ENCODE measurements at places on chromosomes 7 and 10.

GRCh38 chr7:105173586-105173985, 159.6 kb downstream of the KMT2E start:
- no peak for DNase-seq
- no peak overlapping the region for H3K4me3 ChIP-seq
- no peaks in the 10 kb centered on the region for H3K27me3 ChIP-seq
- no peak overlapping the region for H3K27ac ChIP-seq

DNA sequence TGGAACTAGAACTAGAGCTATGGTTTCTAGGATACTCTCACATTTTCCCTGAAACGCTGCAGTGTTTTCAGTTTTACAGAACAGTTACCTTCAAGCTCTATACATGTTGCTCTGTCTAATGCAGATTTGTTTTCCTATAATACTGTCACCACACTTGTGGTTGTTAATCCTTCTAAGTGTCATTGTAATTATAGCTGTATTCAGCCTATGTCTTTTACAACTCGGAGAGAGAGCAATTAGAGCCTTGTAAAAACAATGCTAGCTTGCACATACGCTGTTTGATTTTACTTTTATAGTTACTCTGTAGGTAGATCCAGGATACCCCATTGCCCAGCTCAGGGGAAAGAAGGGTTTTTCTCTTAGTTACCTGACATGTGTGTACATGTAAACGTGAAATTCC, 55.1 kb downstream of the ATOH7 start:
- H3K4me3 ChIP-seq: no peak overlapping the region
- no peaks in the 10 kb centered on the region for H3K36me3 ChIP-seq
- H3K27me3 ChIP-seq: no peaks in the 10 kb centered on the region
- H3K27ac ChIP-seq: no peak overlapping the region

- DNase-seq: peak; percentile 92
- no peaks in the 10 kb centered on the region for H3K27me3 ChIP-seq
- H3K36me3 ChIP-seq: no peaks in the 10 kb centered on the region
- no peaks in the 10 kb centered on the region for H3K4me1 ChIP-seq
- no peak overlapping the region for H3K4me3 ChIP-seq
These were observed 250.9 kb downstream of the TWIST1 start for GRCh38 chr7:18866359-18867036.

DNA sequence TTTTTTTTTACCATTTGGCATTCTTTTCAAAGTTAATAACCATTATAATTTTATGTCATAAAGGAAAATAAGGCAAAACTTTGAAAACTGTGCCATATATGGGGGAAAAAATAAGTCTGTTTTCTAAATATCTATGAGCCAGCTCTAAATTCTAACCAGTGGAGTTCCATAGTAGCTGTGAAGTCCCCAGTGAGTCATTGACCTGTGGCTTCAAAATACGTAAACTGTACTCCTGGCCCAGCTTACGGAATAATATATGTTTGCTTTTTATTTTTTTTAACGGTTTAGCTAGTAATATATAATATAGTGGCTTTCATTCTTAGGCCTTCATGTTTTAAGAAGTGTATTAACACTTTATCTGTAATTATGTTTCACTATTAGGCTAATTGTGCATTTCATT, 20.5 kb downstream of the ZRANB1 start:
- H3K27ac ChIP-seq: no peak overlapping the region
- no peak for DNase-seq
- peaks cover 3% of the 10 kb centered on the region for H3K4me1 ChIP-seq
- no peaks in the 10 kb centered on the region for H3K27me3 ChIP-seq

DNA sequence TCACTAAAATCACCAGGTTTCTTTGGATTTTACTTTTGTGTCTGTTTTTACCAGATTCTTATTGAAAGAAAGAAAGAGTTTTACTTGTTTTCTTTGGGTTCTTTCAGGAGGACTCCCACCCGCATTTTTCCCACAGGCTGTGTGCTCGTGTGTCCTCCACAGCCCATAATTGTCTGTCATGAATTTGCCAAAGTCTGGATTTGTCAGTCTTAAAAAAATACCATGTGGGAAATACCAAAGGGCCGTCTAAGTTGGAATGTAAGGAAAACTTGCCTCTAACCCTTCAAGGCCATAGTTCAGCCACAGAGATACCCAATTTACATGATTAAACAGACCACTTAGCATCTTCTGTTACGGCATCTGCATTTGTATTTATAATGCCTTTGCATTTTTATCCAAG, 41.3 kb upstream of the INHBA start:
- H3K4me3 ChIP-seq: no peak overlapping the region
- no peaks in the 10 kb centered on the region for H3K27me3 ChIP-seq
- no peak for DNase-seq
- no peaks in the 10 kb centered on the region for H3K36me3 ChIP-seq
- H3K27ac ChIP-seq: no peak overlapping the region

DNA sequence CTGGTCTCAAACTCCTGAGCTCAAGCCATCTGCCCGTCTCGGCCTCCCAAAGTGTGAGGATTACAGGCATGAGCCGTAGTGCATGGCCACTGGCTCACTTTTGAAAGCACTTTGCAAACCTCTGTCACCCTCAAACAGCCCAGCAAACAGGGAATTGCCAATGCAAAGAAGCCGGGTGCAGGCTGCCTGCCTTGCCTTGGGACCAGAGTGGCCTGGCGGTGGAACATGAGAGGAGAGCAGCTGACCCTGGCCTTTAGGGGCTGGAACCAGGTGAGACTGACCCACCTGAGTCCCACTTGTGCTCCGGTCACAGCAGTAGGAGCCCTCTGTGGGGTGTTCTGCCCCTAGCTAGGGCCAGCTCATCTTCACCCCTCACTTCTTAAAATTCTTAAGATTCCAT, 237.1 kb upstream of the GALNT17 start:
- no peak overlapping the region for H3K27ac ChIP-seq
- H3K27me3 ChIP-seq: no peaks in the 10 kb centered on the region
- no peak for DNase-seq
- H3K36me3 ChIP-seq: no peaks in the 10 kb centered on the region

DNA sequence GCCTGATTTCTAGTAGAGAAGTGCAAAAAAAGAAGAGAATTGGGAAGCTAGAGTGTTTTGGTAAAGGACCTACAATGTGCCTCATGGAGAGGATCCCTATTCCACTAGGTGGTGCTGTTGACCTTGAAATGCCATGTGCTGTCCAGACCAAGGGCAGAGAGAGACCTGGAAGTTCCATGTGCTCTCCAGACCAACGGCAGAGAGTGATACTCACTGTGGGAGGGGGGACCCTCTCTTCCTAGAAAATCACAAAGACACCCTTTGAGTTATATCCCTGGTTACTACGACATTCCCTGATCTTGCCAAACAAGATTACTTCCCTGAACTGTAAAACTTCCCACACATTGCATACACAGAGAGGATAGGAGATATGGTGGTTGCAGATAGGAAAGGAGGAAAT, 212.7 kb upstream of the ZNF804B start:
- no peak overlapping the region for H3K27ac ChIP-seq
- H3K27me3 ChIP-seq: no peaks in the 10 kb centered on the region
- H3K36me3 ChIP-seq: no peaks in the 10 kb centered on the region
- no peak for DNase-seq

- H3K4me3 ChIP-seq: no peak overlapping the region
- H3K27ac ChIP-seq: no peak overlapping the region
- no peaks in the 10 kb centered on the region for H3K4me1 ChIP-seq
- no peaks in the 10 kb centered on the region for H3K27me3 ChIP-seq
These were observed 447.3 kb upstream of the NRP1 start for GRCh38 chr10:33781606-33782395.

DNA sequence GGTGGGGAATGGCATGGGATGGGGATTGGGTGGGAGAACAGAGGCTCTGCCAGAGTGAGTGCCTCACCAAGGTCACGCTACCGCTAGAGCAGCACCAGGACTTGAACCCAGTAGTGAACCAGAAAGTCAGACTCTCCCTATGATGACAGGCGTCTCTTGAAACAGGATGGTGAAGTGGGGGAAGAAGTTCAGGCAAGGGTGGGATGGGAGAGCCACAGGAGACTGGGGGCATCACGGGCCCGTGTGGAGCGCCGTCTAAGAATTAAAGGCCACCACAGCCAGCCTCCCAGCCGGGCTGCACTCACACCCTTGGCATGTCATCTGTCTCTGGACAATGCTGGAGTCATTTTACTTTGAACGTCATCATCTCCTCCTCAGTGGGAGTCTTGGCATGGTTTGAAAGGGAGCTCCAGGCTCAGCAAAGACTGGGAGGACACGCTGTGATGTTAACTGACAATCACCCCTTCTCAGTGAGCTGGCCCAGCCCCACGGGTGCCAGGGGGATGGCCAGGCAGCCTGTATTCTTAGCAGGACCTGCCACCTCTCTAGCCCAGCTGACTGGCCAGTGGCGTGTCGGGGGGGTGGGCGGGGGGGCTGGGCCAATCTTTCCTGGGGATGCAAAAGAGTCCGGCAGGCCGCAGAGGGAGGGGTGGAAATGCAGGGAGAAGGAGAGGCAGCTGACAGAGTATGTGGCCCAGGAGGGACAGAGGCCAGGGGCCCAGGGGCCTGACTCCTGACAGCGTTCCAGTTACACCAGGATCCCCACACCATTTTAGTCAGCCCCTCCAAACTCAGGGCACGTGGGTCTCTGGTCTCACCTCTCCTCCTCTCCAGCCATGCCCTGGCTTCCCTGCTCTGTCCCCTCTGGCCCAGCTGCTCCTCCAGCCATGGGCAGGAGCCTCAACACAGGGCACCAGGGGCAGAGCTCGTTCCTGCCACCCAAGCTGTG, 96.2 kb downstream of the VOPP1 start:
- no peaks in the 10 kb centered on the region for H3K4me1 ChIP-seq
- no peak overlapping the region for H3K4me3 ChIP-seq
- DNase-seq: no peak
- H3K27me3 ChIP-seq: no peaks in the 10 kb centered on the region
- no peak overlapping the region for H3K27ac ChIP-seq

DNA sequence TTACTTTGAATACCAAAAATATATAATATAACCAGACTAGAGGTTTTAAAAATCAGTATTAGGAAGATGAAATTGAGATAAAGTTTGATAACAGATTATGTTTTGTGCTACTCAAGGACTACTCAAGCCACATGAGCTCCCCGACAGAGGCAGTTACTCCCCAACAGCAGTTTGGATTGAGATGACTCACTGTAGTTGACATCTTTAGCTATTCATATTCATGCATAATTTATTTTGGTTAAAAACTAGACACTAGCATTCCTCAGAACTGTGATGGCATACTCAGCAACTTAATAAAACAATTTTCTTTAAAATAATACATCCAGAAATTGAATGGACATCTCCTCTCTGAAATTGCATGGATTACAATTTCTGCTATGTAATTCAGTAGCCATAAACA, 19.6 kb downstream of the PCLO start:
- no peaks in the 10 kb centered on the region for H3K4me1 ChIP-seq
- no peak overlapping the region for H3K27ac ChIP-seq
- no peaks in the 10 kb centered on the region for H3K27me3 ChIP-seq

GRCh38 chr10:77079592-77080300, 557.9 kb downstream of the KCNMA1 start:
- no peaks in the 10 kb centered on the region for H3K27me3 ChIP-seq
- DNase-seq: no peak
- peaks cover 29% of the 10 kb centered on the region for H3K36me3 ChIP-seq
- no peak overlapping the region for H3K27ac ChIP-seq

DNA sequence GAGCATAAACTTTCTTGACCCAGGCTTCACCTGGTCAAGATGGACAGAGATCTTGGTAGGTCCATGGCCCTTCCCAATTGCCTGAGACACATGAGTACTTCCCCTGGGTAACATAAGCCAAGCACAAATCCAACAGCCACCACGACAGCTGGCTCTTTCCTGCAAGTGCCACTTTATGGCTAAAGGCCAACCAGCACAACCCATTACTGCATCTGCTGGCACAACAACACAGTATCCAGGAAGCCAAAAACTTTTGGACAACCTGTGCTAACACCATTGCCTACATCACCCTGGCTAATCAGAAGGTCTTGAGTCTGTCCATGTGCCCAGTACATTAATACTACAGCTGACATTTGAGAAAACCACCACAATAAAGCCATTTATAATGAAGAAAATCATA, 548.0 kb upstream of the SEMA3D start:
- H3K27me3 ChIP-seq: no peaks in the 10 kb centered on the region
- DNase-seq: no peak
- H3K27ac ChIP-seq: no peak overlapping the region

GRCh38 chr10:6109444-6109775, 20.6 kb downstream of the RBM17 start:
- no peak overlapping the region for H3K27ac ChIP-seq
- H3K27me3 ChIP-seq: no peaks in the 10 kb centered on the region
- DNase-seq: no peak
- no peak overlapping the region for H3K4me3 ChIP-seq
- H3K36me3 ChIP-seq: peaks cover 76% of the 10 kb centered on the region

DNA sequence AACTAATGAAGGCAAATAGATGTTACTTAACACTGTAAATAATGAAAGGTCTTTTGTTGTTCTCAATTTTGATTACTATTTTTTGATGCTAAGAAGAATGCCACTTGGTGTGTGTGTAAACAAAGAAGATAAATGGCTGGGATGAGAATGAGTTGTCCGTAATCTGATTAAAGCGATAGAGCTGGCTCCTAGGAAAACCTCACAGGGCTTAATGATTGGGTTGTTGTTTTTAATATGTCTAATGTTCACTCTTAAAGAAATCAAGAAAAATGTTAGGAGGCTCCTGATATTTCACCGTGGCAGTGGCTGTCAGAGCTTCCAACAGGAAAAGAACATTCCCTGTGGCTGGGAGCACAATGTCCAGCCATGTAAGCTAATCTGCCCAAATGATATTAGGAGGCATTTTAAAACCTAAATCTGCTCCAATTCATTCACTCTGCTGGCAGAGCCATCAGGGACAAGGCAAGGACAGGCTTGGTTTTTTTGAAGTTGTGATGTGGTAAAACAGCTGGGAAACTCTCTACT, 243.9 kb downstream of the SNX10 start:
- H3K4me3 ChIP-seq: no peak overlapping the region
- no peak for DNase-seq
- H3K27ac ChIP-seq: no peak overlapping the region
- H3K27me3 ChIP-seq: peaks cover 24% of the 10 kb centered on the region

DNA sequence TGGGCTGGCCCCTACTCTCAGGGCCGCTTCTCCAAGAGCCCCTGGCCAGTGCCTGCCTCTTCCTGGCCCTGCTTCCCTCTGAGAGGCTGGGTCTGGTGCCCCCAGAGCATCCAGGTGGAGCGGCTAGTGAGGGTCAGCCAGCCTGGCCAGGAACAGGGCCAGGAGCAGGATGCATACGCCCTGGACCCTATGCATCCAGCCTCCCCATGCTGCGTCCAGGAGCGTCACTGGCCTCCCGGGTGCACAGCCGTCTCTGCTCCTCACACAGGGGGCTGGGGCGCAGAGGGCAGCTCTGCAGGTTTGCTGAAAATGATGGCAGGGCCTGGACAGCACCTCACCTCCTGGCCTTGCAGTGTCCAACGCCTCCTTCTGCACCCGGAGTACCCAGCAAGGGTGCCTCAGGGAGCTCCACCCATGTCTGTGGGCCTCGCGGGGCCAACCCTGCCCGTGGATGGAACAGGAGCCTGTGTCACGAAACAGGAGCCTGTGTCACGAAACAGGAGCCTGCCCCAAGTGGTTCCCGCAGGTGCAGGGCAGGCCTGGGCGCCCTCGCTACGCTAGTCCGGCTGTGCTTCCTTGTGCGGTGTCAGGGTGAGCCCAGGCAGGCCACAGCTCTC, 246.2 kb upstream of the PPP2R2D start:
- DNase-seq: no peak
- H3K4me1 ChIP-seq: no peaks in the 10 kb centered on the region
- no peak overlapping the region for H3K27ac ChIP-seq
- H3K36me3 ChIP-seq: no peaks in the 10 kb centered on the region
